Transverse colon (tissue), 4 donors: ENCODE measurements at places on chromosomes 4 and X. TPM values are rescaled to one million over a fixed set of nuclear protein-coding genes. Genes with fewer than 3 reads are reported as not detected.

Gene EDA2R
- total RNA-seq = not detected

Gene CT83
- not detected for total RNA-seq

Gene SMIM31
- 10.3 TPM for total RNA-seq

Gene SLC4A4
- 182 TPM for total RNA-seq

Gene GNRHR
- not detected for total RNA-seq

Gene ATP8A1
- 158 TPM for total RNA-seq

Gene F8A2
- total RNA-seq = 2.1 TPM

Gene CCKAR
- total RNA-seq = not detected

GRCh38 chrX:14964500-14964899 is 91.3 kb downstream of the MOSPD2 start:
- H3K4me3 ChIP-seq = no peak overlapping the region
- H3K4me1 ChIP-seq = no peaks in the 10 kb centered on the region
- DNase-seq = no peak
- no peaks in the 10 kb centered on the region for H3K27me3 ChIP-seq

GRCh38 chr4:186009976-186010375 is 59.0 kb upstream of the TLR3 start:
- H3K27ac ChIP-seq = no peak overlapping the region
- no peaks in the 10 kb centered on the region for H3K27me3 ChIP-seq
- H3K36me3 ChIP-seq = no peaks in the 10 kb centered on the region
- no peak for DNase-seq
- H3K4me1 ChIP-seq = no peaks in the 10 kb centered on the region

- no peak overlapping the region for H3K4me3 ChIP-seq
- no peak overlapping the region for H3K27ac ChIP-seq
Observed at GRCh38 chrX:3407781-3408180, 61.3 kb upstream of the MXRA5 start.

- H3K4me3 ChIP-seq = no peak overlapping the region
- H3K27me3 ChIP-seq = no peaks in the 10 kb centered on the region
Observed at GRCh38 chr4:110916505-110916904, 293.6 kb upstream of the PITX2 start.

DNA sequence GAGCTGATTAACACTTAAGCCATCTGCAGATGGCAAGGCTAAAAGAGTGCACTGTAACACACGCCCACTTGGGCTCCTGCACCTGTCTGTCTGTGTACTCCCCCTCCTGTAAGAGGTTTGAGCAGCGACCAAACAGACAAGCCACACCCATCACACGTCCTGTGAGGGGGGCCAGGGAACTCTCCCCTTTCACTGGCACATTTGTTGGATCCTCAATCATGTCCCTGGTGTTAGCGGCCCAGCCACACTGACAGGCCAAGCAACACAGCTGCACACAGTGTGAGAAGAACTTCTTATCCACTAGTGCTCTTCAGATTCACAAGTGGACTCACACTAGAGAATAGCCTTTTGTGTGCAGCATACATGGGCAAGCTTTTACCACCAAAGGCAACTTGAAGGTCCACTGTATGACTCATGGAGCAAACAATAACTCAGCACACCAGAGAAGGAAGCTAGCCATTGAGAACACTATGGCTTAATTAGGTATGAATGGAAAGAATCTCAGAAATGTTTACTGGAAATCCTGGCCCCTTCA is 29.1 kb upstream of the UTP14A start:
- DNase-seq = no peak
- H3K4me1 ChIP-seq = no peaks in the 10 kb centered on the region
- no peaks in the 10 kb centered on the region for H3K27me3 ChIP-seq
- no peak overlapping the region for H3K27ac ChIP-seq
- no peaks in the 10 kb centered on the region for H3K36me3 ChIP-seq

- H3K4me1 ChIP-seq = peaks cover 36% of the 10 kb centered on the region
- no peak overlapping the region for H3K4me3 ChIP-seq
- H3K36me3 ChIP-seq = no peaks in the 10 kb centered on the region
- DNase-seq = peak; percentile 81
- no peaks in the 10 kb centered on the region for H3K27me3 ChIP-seq
Observed at GRCh38 chrX:2689773-2690666, 1.1 kb upstream of the CD99 start.

DNA sequence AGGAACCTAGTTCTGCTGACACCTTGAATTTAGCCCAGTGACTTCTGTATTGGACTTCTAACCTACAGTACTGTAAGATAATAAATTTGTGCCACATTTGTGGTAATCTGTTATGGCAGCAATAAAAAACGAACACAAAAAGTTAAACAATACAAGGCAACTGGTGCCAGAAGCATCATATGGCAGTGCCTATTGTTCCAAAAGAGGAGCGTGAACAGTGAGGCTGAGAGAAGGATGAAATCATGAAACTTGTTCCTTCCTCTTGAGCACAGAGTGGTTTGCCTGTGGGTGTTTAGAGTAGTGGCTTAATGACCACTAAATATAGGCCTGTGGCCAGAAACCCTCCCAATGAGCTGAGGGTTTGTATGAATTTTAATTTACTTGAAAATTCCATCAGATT is 69.7 kb upstream of the PGRMC2 start:
- DNase-seq = no peak
- peaks cover 29% of the 10 kb centered on the region for H3K4me1 ChIP-seq
- H3K4me3 ChIP-seq = no peak overlapping the region
- no peak overlapping the region for H3K27ac ChIP-seq
- no peaks in the 10 kb centered on the region for H3K27me3 ChIP-seq

DNA sequence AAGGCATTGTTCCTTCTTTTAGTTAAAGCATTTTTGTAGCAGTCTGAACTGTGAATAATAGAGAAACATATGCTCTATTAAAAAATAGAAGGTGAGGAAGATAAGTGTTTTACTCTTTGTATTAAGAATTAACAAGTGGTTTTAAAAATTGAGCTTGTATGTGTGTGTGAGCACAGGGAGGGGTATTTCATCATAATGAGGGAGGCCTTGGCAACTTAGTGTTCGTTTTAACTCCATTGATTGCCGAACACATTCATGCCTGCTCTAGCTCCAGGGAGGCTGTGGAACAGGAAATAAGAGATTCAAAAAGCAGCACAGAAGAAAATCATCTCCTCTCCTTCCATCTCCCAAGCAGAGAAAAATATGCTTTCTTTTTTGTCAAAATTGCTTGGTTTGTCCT is 14.8 kb downstream of the SHROOM3 start:
- no peaks in the 10 kb centered on the region for H3K4me1 ChIP-seq
- H3K27ac ChIP-seq = no peak overlapping the region
- no peaks in the 10 kb centered on the region for H3K36me3 ChIP-seq
- no peak for DNase-seq
- H3K27me3 ChIP-seq = no peaks in the 10 kb centered on the region

- H3K27me3 ChIP-seq = no peaks in the 10 kb centered on the region
- DNase-seq = no peak
- H3K36me3 ChIP-seq = no peaks in the 10 kb centered on the region
- no peaks in the 10 kb centered on the region for H3K4me1 ChIP-seq
Observed at GRCh38 chr4:132297346-132297745, 851.7 kb upstream of the PCDH10 start.

DNA sequence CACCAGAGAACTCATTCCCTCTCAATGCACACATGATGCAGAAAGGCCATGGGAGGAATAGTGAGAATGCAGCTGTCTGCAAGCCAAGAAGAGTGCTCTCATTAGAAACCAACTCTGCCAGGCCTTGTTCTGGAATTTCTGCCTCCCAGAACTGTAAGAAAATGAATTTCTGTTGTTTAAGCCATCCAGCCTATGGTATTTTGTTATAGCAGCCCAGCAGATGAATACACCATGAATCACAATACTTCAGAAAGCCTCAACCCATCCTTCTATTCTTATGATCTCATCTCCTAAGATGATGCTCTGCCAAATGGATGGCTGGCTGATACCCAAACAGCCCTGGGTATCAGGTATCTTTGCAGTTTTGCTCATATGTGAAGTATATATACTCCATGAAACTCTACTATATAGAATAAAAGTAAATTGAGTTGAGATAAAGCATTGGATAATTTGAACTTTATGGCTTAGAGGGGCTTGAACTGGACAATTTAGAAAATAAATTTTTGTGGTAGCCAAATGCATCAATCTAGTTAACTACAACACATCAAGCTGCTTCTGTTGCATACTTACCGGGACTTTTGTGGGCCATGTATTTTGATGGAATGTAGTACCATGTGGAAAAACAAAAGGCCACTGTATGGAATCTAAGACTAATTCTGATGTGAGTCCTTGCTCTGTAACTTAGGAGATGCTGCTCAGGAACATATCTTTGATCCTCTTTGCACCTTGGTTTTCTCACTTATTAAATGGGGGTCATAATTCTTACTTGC is 245.9 kb downstream of the HS3ST1 start:
- no peak for DNase-seq
- no peaks in the 10 kb centered on the region for H3K36me3 ChIP-seq
- H3K27me3 ChIP-seq = no peaks in the 10 kb centered on the region
- no peak overlapping the region for H3K27ac ChIP-seq
- H3K4me1 ChIP-seq = no peaks in the 10 kb centered on the region

DNA sequence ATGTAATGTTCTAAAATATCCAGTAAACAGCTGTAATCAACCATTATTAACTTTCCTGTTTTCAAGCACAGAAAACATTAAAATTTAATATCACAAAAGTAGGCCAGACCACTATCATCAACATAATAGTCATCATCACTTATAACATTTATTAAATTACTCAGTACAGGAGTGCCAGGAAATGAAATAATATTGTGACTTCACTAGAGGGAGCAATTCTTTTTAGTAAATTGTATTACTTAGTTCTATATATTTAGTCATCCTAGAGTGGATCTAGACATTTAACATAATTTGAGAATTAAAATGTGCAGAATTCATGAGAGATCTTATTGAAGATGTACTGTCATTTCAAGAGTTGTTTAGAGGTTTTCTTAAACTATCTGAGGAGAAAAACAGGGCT is 33.6 kb downstream of the PITX2 start:
- no peaks in the 10 kb centered on the region for H3K36me3 ChIP-seq
- no peak for DNase-seq
- H3K27ac ChIP-seq = no peak overlapping the region
- H3K4me3 ChIP-seq = no peak overlapping the region
